ENCODE measurements at places on chromosomes 5 and 9. TPM values are rescaled to one million over a fixed set of nuclear protein-coding genes. Genes with fewer than 3 reads are reported as not detected.

- DNase-seq = no peak
Observed at GRCh38 chr9:122121391-122121790, 28.3 kb upstream of the TTLL11 start.

DNA sequence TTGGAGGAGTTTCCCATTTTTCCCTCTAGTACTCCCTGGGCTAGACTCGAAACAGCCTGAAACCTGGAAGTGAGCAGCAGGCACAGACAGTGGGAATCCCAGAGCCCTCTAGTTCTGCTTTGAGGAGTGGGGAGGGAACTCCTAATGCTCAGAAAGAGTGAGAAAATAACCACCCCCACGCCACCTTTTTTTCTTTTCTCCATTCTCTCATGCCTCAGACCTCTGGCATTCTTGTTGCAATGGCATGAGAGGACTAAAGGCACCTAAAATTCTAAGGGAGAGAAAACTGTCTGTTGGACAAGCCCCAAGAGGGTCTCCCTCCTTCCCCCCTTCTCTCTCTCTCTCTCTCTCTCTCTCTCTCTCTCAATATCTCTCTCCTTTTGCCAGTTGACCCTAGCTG lies 15.1 kb upstream of the IRF1 start:
- no peak for DNase-seq

- DNase-seq = peak; percentile 81
Observed at GRCh38 chr5:151234476-151235238, 10.8 kb upstream of the CCDC69 start.

DNA sequence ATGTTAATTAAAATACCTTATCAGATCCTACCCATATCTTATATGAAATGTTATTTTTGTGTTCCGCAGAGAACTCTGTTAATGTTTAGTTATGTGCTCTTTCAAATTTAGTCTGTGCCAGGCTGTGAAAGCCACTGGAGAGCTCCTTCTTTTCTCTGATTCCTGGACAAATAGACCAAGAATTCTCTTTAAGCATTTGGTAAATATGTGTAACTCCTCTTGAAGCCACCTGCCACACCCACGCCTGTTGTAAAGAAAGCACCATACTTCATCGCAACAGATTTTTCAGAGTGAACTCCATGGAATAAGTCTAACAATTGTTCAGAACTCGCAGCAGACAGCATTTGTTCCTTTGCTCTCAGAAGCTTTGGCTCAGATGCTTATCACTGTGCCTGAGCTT lies 301.1 kb downstream of the FAM170A start:
- no peak for DNase-seq

DNA sequence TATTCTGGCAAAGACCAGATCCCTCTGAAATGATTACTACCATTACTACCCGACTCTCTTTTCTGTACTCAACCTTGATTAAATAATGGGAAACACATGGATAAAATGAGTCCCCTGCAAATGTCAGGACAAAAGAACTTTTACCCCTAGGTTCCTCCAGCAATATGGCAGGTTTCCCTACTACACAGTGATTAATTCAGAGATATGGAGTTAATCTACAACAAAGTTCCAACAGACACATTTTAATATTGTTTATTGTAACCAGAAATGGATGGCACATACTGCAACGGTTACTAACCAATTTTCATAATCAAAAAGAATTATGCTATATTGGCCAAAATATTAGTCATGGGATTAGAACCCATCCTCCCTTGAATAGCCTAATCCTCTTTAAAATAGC lies 294.8 kb downstream of the ATPSCKMT start:
- no peak for DNase-seq

DNA sequence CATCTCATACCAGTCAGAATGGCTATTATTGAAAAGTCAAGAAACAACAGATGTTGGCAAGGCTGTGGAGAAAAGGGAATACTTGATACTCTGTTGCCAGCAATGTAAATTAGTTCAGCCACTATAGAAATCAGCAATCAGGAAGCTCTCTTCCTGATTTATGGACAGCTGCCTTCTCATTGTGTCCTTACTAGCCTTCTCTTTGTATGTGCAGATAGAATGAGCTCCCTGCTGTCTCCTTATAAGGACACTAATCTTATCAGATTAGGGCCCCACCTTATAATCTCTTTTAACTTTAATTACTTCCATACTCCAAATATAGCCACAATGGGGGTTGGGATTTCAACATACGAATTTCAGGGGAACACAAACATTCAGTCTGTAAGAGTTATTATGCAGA lies 38.0 kb downstream of the KCNV2 start:
- DNase-seq = no peak

GRCh38 chr5:172173564-172174153 lies 14.4 kb downstream of the STK10 start:
- DNase-seq = peak; percentile 82

Gene KIF12
- total RNA-seq = 16.8 TPM

Gene SAXO1
- under 0.01 TPM for total RNA-seq

Gene INSL4
- not detected for total RNA-seq

DNA sequence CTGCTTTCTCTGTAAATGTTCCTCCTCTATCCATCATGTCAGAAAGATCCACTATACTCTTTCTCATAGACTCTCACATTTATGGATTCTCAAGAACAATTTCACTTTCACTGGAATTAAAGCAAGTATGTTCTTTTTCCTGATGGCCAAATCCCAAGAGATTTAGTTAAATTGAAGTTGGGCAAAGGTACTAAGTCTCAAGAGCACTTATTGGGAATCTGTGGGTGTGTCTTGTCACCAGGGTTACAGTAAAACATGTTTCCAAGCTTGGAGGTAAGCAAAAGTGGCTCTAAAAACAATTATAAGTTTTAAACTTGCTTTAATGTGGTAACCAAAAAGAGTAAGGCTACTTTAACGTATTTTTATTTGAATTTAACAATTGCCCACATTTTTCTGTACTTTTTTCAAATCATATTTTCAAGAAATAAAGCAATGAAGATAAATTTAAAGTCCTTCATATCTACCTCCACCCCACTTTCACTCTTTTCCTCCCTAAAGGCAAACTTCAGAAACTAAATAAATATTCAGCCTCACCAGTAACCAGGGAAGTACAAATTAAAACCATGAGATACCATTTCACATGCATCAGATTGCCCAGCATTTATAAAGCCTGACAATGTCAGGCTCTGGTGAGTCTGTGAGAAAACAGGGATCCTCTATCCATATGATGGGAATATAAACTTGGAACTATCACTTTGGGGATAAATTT lies 387.4 kb downstream of the CETN3 start:
- DNase-seq = no peak

Gene NFIB
- total RNA-seq = 88.7 TPM

Gene SHC3
- 12.7 TPM for total RNA-seq

Gene RANBP3L
- 2.1 TPM for total RNA-seq

Gene SARDH
- 5.3 TPM for total RNA-seq

DNA sequence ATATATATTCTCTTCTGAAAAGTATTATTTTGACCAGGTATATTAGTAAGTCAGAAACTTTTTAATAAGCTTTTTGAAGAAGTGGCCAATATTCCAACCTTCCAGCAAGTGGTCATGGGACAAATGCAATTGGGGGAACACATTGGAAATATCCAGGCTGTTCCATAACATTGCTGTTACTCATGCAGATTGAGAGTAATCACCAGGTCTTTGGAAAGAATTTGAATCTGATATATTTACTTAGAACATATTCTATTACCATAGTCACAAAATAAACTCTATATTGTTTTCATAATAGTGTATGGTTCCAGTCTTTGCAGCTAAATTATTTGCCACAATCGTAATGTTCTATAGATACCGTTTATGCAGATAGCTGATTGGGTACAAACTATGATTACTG lies 102.8 kb downstream of the TAF11L14 start:
- no peak for DNase-seq

Gene ARHGAP26
- total RNA-seq = 90.1 TPM

- no peak for DNase-seq
Observed at GRCh38 chr9:135157856-135158563, 70.5 kb downstream of the OLFM1 start.

Data from upper lobe of left lung (tissue), 6 donors.